ENCODE measurements at places on chromosomes 3 and 15.
A peak's percentile ranks its signal among the peaks of the same experiment; 100 is the strongest.

- DNase-seq, result no peak
Measured at GRCh38 chr3:17749705-17750293, 7.4 kb upstream of the TBC1D5 start.

- DNase-seq, result no peak
Measured at GRCh38 chr3:88416436-88416835, 266.7 kb downstream of the C3orf38 start.

DNA sequence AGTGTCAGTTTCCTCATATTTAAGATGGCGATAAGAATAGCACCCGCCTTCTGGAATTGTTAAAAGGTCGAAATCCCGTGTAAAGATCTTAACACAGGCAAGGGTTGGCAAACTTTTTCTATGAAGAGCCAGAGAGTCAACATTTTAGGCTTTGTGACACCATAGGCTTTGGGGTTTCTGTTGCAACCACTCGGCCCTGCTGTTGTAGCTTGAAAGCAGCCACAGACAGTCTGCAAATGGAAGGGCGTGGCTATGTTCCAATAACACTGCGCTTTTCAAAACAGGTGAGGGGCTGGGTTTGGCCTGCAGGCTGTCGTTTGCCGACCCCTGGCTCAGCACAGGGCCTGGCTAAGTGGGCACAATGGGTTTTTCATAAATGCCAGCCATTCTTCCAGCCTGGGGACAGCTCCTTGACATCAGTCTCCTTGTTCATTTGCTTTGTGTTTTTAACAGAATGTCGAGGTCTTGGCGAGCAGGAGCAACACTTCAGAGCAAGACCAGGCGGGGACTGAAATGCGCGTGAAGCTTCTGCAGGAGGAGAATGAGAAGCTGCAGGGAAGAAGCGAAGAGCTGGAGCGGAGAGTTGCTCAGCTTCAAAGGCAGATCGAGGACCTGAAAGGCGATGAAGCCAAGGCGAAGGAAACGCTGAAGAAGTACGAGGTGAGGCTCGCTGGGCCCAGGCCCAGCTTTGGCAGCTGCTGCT lies 75.2 kb upstream of the MYZAP start:
- no peak for DNase-seq

GRCh38 chr3:37968813-37969595 lies 21.6 kb upstream of the VILL start:
- no peak for DNase-seq

- DNase-seq, result no peak
Measured at GRCh38 chr3:151743855-151744254, 10.1 kb downstream of the AADACL2 start.

DNA sequence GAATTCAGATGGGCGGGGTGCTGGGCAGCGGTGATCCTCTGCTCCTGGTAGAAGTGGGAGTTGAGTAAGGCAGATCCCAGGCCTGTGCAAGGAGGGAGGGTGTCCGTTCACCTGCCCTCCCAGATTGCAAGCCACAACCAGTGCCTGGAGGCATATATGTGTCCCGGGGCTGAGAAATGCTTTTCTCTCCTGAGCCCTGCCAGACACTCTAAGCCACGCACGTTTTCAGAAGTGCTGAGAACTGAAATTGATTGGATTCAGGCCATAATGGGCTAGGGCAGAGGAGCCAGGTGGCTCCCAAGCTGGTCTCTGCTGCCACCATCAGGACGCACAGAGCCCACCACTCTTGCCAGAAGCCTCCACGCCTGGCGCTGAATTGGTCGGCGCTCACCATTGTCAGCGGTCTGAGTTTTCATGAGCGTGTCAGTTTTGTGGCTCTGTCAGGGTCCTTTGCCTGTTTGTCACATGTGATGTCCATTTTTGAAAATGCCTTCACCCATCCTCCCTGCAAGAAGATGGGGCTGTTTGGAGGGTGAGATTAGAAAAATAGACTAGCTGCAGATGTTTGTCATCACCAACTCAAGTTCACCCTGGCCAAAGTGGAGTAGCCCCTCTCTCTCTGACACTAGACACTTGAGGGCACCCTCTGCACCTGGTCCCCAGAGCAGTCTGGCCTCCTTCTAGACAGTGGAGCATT lies 15.4 kb upstream of the BFSP2 start:
- DNase-seq, result peak; percentile 67

- no peak for DNase-seq
Measured at GRCh38 chr3:17852217-17852616, 109.8 kb upstream of the TBC1D5 start.

DNA sequence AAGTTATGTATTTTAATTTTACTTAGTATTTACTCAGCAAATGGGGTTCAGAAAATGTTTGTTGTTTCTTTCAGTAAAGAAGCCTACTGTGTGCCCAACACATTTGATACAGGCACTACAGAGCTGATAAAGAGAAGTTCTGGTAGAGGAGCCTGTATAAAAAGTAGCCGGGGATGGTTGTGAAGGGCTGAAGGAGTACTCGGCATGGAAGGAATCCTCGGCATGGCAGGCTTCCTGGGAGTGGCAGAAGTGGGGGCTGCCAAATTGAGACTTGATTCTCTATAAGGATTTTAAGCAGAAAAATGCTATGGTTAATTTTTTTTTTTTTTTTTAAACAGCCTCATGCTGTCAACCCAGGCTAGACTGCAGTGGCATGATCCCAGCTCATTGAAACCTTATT lies 9.3 kb downstream of the ARL13B start:
- DNase-seq, result no peak

GRCh38 chr3:175778994-175779393 lies 919.9 kb downstream of the NAALADL2 start:
- no peak for DNase-seq

- no peak for DNase-seq
Measured at GRCh38 chr3:171753025-171753472, 57.2 kb downstream of the PLD1 start.

- DNase-seq, result no peak
Measured at GRCh38 chr15:70892912-70893560, 410 bp downstream of the LRRC49 start.

DNA sequence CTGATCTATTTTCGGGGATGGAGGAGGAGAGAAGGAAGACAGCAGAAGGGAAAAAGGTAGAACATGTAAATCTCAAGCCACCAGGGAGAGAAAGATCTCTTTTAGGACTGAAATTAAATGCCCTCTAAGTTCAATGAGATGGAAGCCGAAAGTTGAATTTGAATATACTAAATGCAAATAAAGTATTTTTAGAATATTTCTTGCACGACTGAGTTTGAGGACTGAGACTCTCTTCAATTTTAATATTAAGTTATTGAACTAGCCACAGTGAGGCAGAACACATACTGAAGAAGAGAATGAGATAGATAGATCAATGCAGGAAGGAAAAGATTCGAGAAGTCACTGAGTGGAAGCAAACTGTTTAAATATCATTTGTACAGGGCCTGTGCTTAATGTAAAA lies 399.9 kb upstream of the CBLB start:
- DNase-seq, result no peak

DNA sequence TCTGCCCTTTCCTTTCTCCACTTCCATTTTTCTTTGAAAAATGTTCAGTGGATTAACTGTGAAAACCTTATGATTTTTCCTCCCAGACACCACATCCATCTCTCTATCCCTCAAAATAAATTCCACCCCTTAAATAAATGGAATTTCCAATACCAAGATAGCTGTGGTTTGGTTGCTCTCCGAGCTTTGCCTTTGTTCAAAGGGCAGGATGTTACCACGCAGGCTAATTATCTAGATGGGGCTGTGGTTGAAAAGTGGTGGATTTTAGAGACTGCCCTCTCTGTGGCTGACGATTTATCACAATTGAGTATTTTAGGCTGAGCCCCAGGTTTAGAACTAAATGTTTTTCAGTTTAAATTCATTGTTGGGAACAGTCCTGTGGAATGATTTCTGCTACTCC lies 36.9 kb upstream of the CMSS1 start:
- DNase-seq, result no peak

- DNase-seq, result no peak
Measured at GRCh38 chr3:49530701-49531100, 23.6 kb upstream of the BSN start.

DNA sequence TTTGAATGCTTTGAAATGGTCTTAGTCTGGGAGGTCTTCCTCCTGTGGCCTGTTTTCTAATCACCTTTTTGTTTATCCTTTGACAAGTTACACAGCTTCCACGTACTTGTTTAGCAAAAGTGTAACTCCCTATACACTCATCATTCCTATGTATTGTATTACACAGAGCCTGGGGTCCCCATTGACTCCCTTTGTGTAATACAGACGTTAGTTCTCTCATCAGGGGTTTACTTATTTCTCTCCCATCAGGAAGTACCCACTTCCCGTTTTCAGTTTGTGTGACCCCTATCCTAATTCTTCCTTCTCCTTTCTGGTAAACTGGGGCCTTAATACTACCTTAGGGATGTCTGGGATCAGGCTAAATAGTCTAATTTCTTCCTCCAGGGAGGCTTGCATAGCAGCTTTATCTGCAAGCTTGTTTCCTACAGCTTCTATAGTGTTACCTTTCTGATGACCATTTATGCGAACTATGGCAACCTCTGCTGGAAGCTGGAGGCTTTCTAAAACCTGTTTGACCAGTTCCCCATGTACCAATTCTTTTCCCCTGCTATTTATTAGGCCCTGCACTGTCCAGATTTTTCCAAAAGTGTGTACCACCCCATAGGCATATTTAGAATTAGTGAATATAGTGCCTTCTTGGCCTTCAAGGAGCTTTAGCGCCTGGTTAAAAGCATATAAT lies 22.4 kb downstream of the ARL8B start:
- DNase-seq, result peak; percentile 57

DNA sequence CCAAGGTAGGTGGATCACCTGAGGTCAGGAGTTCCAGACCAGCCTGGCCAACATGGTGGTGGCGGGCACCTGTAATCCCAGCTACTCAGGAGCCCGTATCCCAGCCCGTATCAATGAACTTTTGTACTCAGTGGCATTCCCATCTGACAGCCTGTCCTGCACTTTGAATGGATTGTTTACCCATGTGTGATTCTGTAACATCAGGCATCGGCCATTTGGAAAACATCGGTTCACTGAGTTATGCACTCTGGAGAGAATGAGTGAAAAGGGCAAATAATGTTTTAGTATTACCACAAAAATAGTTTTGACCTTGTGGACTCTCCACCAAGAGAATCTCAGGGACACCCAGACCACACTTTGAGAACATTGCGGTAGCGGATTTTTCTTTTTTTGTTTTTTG lies 13.6 kb downstream of the KLHL25 start:
- DNase-seq, result no peak

GRCh38 chr3:123285931-123286307 lies 84.2 kb downstream of the SEC22A start:
- DNase-seq, result no peak

- no peak for DNase-seq
Measured at GRCh38 chr3:29152379-29152778, 128.5 kb upstream of the RBMS3 start.

GRCh38 chr3:194521510-194522260 lies 34.9 kb upstream of the ATP13A3 start:
- DNase-seq, result no peak

DNA sequence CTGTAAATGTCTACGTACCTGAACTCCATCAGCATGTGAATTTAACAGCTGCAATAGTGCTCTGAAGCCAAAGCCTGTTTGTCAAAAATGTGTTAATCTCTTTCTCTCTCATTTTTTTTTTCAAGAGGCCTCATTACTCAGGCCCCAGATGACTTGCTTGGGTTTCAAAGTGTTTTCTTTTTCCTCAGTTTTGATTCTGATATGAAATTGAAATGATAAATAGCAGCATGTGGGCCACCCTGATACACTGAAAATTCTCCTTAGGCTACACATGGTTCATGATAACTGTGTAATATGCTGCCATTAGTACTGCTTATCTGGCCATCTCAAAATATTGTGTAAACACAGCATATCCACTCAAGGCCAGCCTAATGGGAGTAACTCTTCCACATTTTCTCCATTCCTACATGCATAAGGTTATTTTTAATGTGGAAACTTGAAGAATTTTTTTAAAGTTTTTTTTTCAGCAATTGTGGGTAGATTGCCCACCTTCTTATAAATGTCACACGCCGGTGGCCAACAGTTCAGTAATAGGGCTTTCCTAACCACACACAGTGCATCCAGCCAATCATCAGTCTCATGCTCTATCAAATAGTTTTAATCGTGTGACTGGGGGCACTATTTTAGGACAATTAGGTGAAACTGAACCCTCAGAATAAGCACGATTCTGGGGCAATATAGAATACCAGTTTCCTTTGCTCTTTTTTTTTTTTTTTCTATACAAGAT lies 13.1 kb upstream of the DENND4A start:
- no peak for DNase-seq

Data from Kasumi-1 (cell line).